HCT116 (cell line): ENCODE measurements at places on chromosomes 7 and 10.

- no peak overlapping the region for H3K27ac ChIP-seq
- H3K4me1 ChIP-seq: no peaks in the 10 kb centered on the region
- H3K27me3 ChIP-seq: no peaks in the 10 kb centered on the region
- no peaks in the 10 kb centered on the region for H3K36me3 ChIP-seq
- DNase-seq: no peak
- no peak overlapping the region for H3K4me3 ChIP-seq
These were observed 397.6 kb downstream of the THSD7A start for GRCh38 chr7:11434366-11434765.

DNA sequence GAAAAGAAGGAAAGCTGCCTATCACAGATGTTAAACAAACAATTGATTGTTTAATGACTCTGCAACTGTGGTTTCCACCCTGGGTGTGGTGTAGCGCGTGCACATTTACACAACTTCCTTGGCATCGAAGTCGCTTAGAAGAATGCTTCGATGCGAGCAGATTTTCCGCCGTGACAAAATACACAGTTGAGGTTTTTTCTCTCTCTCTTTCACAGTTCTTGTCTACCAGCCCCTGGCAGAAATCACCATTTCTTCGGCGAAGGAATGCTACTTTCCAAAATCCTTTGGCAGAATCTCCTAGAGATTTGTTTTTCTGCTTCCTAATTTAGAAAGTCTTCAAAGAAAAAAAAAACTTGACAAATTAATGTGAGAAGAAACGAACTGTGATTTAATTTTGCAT is 70.7 kb upstream of the C1QL3 start:
- no peaks in the 10 kb centered on the region for H3K27me3 ChIP-seq
- H3K27ac ChIP-seq: no peak overlapping the region
- DNase-seq: no peak
- H3K36me3 ChIP-seq: no peaks in the 10 kb centered on the region
- no peak overlapping the region for H3K4me3 ChIP-seq

DNA sequence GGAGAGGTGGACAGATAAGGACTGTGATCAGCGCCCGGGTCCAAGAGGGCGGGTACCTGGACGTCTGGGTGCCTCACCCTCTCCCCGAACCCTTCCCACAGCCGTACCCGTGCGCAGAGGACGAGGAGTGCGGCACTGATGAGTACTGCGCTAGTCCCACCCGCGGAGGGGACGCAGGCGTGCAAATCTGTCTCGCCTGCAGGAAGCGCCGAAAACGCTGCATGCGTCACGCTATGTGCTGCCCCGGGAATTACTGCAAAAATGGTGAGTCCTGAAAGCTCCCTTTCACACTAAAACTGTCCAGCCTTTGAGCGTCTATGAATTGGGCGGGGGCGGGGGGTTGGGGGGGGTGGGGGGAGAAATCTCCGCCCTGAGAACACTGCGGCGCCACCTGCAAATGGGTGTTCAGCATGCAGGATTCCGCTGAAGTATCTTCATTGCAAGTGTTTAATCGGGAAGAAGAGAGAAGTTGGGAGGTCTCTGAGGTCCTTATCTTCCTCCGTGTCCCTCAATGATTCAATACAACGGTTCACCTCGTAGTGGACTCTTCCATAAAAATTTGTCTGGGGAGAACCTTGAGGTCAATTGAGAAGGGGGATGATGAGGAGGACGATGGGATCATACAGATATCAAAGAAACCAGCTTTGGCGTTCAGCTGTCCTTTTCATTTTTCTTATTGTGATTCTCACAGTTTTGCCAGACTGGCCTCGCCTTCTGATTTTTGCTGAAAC is 906 bp downstream of the DKK1 start:
- peak overlapping the region; percentile 93 for H3K4me3 ChIP-seq
- H3K36me3 ChIP-seq: no peaks in the 10 kb centered on the region
- H3K4me1 ChIP-seq: peaks cover 56% of the 10 kb centered on the region

DNA sequence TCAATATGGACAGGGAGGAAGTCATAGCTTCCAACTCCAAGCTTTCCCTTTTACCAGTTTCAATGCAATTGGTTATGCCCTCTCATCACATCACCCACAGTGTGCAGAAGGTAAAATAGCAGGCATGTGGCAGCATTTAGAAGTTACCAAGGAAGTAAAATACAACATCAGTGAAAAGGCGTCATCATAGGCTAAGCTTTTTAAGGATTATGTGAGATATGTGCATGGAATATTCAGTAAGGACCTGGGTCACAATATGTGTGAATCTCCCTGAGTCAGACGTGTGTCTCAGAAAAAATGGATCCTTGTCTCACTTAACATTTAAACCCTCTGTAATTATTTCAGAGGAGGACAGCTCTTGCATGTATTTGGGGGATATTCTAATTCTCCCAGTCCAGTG is 522.8 kb upstream of the POM121L12 start:
- no peak for DNase-seq
- no peak overlapping the region for H3K4me3 ChIP-seq
- no peaks in the 10 kb centered on the region for H3K4me1 ChIP-seq
- H3K36me3 ChIP-seq: no peaks in the 10 kb centered on the region; the same call in 1 of the 2 replicates
- no peak overlapping the region for H3K27ac ChIP-seq

GRCh38 chr10:78727728-78728127 is 341.0 kb upstream of the ZMIZ1 start:
- H3K27me3 ChIP-seq: peaks cover 78% of the 10 kb centered on the region
- H3K4me1 ChIP-seq: no peaks in the 10 kb centered on the region
- no peak for DNase-seq

DNA sequence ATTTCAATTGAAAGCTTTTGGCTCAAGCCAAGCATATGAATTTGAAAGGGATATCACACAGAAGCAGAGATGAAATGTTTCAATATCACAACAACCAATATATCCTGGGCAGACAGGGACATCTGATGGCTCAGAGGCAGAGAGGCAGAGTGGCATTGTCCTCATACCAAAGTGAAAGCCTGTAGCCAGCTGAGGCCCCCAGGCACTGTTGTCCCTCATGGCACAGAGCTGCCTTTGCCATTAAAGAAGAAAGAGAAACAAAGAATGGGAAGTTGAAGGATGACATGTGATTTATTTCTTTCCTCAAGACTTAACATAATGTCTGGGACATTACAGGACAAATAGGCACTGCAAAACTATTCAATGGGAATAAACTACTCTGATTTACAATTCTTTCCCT is 504.3 kb upstream of the PCDH15 start:
- no peaks in the 10 kb centered on the region for H3K36me3 ChIP-seq
- H3K4me3 ChIP-seq: no peak overlapping the region
- H3K4me1 ChIP-seq: no peaks in the 10 kb centered on the region
- H3K27me3 ChIP-seq: no peaks in the 10 kb centered on the region
- no peak overlapping the region for H3K27ac ChIP-seq

DNA sequence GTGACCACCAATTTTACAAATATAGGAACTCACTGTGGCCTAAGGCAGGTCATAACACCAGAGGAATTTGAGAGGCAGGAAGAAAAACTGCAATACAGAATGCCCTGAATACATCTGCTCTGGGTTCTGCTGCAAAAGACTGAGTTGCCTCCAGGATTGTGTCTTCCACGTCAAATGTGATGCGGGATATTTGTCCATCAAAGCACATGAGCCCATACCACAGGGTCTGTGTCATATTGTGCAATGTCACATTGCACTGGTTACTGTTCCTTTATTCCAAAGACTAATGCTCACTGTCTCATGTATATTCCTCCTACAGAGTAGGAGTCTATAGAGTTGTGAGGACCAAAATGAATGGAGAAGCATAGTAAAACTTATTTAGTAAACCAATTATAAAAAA is 58.6 kb upstream of the ABCB4 start:
- no peaks in the 10 kb centered on the region for H3K36me3 ChIP-seq
- DNase-seq: no peak
- H3K4me1 ChIP-seq: no peaks in the 10 kb centered on the region
- no peak overlapping the region for H3K27ac ChIP-seq
- H3K4me3 ChIP-seq: no peak overlapping the region
